ENCODE measurements at places on chromosomes 4 and X.

- no peak for DNase-seq
These were observed 92.2 kb upstream of the PGRMC2 start for GRCh38 chr4:128379860-128380259.

- DNase-seq: no peak
These were observed 13.1 kb downstream of the TAB3 start for GRCh38 chrX:30875957-30876356.

DNA sequence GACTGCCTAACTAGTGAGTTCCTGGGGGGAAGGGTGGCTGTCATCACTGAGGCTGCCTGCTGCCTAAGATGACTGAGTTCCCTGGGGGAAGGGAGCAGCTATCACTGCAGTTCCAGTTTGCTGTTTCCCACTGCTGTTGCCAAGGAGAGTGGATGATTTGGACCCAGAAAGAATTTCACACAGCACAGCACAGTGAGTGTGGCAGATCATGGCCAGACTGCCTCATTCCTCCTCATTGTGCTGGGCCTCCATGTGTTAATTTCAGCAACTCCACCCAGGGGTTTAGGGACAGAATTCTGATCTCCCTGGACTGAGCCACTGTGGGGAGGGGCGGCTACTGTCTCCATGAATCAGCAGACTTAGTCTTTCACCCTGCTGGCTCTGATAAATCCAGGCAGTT is 125.0 kb downstream of the TEX13C start:
- no peak for DNase-seq

- no peak for DNase-seq
These were observed 118.8 kb downstream of the CHRNA9 start for GRCh38 chr4:40453912-40454311.

- DNase-seq: no peak
These were observed 109.8 kb upstream of the APOOL start for GRCh38 chrX:84893897-84894296.

GRCh38 chr4:152011469-152011868 is 250.7 kb upstream of the GATB start:
- DNase-seq: no peak

DNA sequence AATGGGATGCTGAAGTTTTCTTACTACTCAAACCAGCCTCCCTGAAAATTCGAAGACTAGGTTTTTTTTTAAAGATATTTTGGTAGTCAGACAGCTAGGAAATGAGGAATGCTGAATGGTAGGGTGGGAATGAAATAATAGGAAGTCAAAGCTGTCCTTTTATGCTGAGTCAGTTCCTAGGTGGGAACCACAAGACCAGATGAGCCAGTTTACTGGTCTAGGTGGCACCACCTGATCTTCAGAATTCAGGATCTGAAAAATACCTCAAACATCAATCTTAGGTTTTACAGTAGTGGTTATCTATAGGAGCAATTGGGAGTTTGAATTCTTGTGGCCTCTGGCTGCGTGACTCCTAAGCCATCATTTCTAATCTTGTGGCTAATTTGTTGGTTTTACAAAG is 183.1 kb upstream of the GALNT7 start:
- no peak for DNase-seq

DNA sequence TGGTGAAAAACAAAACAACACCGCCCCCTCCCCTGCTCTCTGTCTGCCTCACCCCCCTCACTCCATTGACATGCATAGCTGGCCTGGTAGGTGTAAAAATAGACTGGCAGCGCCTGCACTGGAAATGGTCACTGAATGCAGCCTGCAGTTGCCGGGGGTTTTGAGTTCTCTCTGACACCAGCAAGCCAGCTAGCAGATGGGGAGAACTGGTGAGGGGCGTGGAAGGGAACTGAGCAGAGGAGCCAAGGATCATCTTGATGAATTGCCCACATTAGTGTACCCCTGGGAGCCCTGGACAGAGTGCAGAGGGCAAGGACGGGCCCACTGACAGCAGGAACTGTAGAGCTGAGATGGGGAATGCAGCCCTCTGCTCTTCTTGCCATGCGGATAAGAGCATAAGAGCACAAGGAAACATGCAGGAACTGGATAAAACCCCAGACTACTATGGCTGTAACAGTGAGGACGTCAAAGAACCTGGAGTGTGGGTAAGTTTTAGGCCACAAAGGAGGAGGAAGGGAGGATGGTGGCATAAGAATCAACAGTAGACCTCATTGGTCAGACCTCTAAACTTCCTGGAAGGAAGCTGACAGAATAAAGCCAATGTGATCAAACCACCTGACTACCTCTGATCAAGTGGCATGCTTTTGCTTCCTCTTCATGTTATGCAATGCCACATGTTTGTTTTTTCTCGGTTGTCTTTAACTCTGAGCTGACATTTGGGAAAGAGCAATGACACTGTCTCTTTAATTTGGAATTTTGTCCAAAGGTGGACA is 96.3 kb downstream of the ANK2 start:
- no peak for DNase-seq

- no peak for DNase-seq
These were observed 653.2 kb upstream of the GALNT7 start for GRCh38 chr4:172515266-172515879.

DNA sequence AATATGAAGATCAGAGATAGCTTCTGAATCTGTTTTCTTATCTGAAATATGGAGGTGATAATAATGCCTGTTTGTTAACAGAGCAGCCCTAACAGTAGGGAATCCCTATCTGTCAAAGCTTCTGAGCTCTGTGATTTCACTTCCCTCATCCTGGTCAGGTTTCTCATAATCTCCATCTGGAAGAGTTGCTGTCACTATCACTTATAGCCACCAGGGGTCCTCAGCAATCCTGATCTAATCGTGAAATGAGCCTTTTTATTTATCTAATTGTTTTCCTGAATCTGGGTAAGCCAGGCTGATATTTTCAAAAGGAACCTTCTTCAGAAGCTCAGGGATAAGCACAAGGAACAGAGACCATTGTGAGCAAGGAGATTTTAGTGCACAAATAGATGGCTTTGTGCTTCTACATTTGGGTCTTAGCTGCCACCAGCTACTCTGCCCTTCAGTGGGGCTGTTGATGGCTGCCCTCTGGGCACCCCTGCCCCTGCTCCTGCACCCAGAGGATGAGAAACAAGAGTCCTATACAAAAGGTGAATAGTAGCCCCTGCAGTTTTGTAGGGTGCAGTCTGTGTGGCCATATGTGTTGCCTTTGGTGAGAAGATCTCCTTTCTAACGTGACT is 196.4 kb upstream of the RADX start:
- DNase-seq: no peak

DNA sequence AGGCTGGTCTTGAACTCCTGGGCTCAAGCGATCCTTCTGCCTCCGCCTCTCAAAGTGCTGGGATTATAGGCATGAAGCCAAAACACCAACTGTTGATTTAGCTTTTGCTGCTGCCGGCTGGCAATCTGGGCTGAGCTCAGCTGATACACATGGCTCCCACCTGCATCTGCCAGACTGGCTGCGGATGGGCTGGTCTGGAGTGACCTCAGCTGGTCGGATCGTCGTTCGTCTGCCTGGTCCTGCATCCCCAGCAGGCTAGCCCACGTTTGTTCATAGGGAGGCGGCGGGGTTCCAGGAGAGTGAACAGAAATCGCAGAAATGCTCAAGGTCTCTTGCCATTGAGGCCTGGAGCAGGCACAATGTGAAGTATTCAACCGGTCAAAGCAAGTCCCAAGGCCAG is 74.4 kb upstream of the DDX3X start:
- DNase-seq: no peak

- no peak for DNase-seq
These were observed 645 bp downstream of the AMMECR1 start for GRCh38 chrX:110317061-110317819.
